ENCODE measurements at places on chromosomes 2 and 18. TPM values are rescaled to one million over a fixed set of nuclear protein-coding genes. Genes with fewer than 3 reads are reported as not detected.

Gene RELCH
- 35.2 TPM for polyA plus RNA-seq

- no peak for DNase-seq
Observed at GRCh38 chr2:18762667-18763066, 173.3 kb upstream of the NT5C1B start.

- DNase-seq = no peak
Observed at GRCh38 chr18:33946336-33946735, 278.4 kb downstream of the NOL4 start.

DNA sequence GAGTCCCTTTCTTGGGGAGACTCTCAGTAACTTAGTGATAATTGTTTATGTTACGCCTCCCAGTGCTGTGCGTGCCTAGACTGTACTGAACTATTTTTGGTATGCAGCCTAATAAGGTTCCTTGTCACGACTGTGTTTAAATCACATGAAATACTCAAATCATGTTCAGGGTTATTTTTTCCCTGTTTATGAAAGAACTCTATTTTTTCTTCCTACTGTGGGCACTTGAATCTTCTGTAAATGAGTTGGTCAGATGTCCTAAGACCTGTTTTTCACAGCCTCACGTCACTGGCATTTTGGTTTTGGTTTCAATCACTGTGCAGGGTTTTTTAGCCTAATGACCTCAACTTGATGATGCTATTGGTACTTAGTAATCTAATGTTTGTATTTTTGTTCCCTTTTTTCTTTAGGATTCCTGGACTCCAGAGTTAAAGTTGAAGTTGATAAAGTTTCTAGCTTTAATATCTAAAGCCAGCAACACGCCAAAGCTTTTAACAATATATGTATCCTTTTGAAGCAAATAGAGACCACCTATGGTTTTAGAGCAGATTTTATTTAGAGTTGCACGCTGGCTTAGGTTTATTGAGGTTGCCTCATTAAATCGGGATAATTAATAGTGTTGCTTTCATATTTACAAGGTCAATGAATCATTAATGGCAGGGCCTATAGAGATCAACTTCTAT is 24.0 kb downstream of the ARMC9 start:
- DNase-seq = no peak

DNA sequence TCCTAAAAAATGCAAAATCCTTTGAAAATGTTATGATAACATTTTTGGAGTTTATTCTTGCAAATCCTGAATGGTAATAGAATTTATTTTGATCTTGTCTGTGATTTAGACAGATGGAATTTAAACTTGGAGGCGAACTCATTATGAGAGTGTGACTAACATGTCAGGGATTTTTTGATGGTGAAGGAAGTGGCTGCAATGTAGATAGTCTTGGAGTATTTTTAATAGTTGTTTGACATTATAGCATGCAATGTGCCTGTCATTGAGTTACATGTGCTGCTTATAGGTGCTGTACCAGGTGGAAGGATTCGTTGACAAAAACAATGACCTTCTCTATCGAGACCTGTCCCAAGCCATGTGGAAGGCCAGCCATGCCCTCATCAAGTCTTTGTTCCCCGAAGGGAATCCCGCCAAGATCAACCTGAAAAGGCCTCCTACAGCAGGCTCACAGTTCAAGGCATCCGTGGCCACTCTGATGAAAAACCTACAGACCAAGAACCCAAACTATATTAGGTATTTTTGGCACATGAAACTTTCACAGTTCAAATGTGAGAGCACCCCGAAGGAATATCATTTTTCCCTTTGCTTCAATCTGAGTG is 141.8 kb downstream of the MYO1B start:
- no peak for DNase-seq

Gene PDE11A
- polyA plus RNA-seq = 0.31 TPM

Gene TMEM163
- polyA plus RNA-seq = 3.9 TPM

DNA sequence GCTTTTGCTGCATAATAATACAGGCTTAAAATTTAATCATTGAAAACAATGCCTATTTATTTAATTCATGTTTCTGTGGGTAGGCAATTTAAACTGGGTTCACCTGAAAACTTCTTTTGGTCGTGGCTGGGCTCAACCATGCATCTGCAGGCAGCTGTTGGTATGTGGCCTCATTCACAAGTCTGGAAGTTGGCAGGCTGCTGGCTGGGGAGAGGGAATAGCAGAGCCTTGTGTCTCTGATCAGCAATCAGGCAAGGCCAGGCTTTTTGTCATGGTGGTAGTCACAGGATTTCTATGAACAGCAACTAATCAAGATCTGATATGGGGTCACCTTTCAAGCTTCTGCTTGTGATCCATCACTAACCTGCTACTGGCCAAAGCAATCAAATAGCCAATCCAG is 130.1 kb upstream of the KCNJ3 start:
- DNase-seq = no peak

DNA sequence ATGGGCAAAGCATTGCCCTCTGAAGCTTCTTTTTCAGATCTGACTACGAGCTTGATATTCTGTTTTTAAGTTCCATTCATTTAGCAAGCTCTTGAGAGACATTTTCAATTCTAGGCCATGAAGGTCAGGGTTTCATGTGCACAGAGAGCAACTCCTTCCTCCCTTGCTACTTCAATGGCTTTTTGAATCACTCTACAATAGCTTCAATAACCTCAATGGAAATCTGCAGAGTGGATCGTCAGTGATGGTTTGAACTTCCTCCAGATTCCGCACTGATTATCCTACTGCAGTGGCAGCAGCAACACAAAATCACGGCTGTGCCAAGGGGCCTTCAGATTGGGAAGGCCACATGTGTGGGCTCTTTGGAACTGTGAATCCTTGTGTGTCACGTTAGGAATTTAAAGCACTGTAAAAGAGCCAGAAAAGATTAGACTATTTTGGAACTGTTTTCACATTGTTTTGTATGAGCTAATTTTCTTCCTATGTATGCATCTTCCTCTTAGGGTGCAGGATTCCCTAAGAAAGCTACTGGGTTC is 88.4 kb upstream of the MGAT4A start:
- DNase-seq = no peak

Gene COLEC12
- polyA plus RNA-seq = 98.1 TPM

GRCh38 chr2:7392076-7392787 is 475.0 kb downstream of the RNF144A start:
- no peak for DNase-seq

Gene RGPD3
- 0.15 TPM for polyA plus RNA-seq

Gene GAL3ST2
- polyA plus RNA-seq = 0.28 TPM

DNA sequence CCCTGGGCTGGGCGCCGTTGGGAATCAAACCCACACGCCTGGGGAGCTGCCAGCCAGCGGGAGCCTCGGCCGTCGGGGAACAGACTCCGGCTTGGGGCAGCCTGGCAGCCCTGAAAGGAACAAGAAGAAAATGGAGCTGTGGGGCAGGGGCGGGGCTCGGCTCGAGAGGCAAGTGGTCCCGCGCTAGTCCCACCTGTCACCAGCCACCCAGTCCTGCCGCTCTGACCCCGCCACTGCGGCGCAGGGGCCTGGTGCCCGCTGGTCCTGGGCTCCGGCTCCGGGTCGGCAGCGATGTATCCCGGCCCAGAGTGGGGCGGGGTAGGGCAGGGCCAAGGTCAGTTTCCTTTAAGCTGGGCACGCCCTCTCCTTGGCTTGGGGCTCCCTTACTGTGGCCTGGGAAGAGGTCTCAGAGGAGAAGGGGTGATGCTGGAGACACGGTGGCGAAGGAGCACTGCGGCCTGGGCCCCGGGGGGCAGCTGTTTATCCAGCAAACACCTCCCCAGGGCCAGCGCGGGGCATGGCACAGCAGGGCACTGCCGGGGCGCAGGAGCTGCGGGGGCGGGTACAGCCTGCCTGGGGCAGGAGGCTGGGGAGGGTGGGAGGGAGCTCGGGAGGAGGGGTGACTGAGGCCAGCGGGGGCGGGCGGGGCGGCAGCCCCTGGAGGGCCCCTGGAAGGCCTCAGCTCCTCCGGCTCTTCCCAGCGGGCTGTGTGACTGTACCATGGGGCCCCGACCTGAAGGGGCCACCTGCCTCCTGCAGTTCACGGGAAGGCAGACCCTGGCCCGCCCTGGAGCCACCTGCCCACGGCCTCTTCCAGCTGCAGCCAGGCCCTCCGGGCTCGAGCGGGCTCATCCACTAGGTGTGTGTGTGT is 15.6 kb downstream of the ODC1 start:
- DNase-seq = no peak

GRCh38 chr2:138306626-138307025 is 194.9 kb upstream of the SPOPL start:
- DNase-seq = no peak

- DNase-seq = no peak
Observed at GRCh38 chr18:33805592-33805991, 227.6 kb downstream of the ASXL3 start.

Gene SERPINB11
- polyA plus RNA-seq = not detected

Gene TMEM87B
- polyA plus RNA-seq = 24.6 TPM
